ENCODE measurements at places on chromosomes 16 and 17. TPM values are rescaled to one million over a fixed set of nuclear protein-coding genes. Genes with fewer than 3 reads are reported as not detected.

Gene C16orf46
- 0.36 TPM for total RNA-seq

Gene KCNJ18
- not detected for total RNA-seq

Gene LLGL2
- 1.5 TPM for total RNA-seq

Gene MT1H
- total RNA-seq, result not detected

Gene NPIPA8
- 0.41 TPM for total RNA-seq

Gene DOC2B
- 0.31 TPM for total RNA-seq

Gene DERL2
- 71.8 TPM for total RNA-seq

Gene KRTAP3-1
- not detected for total RNA-seq

DNA sequence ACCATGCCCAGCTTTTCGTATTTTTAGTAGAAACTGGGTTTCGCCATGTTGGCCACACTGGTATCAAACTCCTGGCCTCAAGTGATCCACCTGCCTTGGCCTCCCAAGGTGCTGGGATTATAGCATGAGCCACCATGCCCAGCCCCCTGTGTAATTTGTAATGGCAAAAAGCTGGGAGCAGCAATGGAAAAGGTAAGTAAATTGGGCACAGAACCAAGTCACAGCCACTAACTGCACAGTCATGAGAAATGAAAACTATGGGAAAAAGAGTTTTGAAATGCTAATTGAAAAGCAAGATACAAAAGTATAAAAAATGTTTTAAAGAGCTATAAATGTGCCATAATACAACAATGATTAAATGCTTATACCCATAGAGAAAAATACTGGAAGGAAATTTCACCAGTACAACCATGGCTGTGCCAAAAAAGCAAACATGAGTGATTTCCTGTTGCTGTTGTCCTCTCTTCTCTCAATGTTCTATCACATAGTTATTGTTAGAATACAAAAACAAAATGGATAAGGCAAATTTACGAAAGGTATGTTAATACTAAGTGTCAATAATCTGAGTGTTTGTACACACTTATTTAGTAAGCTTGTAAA is 6.2 kb downstream of the NTAN1 start:
- peaks cover 8% of the 10 kb centered on the region for H3K36me3 ChIP-seq
- DNase-seq, result no peak
- no peaks in the 10 kb centered on the region for H3K27me3 ChIP-seq
- H3K27ac ChIP-seq, result peak overlapping the region; percentile 8
- H3K4me3 ChIP-seq, result no peak overlapping the region

DNA sequence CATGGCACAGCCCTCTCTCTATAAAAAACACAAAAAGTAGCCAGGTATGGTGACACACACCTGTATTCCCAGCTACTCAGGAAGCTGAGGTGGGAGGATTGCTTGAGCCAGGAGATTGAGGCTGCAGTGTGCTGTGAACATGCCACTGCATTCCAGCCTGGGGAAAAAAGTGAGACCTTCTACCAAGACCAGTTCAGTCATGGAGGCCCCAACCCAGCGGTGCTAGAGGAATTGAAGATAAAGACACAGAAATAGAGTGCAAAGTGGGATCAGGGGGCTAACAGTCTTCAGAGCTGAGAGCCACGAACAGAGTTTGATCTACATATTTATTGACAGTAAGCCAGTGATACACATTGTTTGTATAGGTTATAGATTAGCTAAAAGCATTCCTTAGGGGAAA is 15.6 kb upstream of the CCL8 start:
- no peak overlapping the region for H3K4me3 ChIP-seq
- no peaks in the 10 kb centered on the region for H3K36me3 ChIP-seq
- peaks cover 34% of the 10 kb centered on the region for H3K4me1 ChIP-seq
- no peak for DNase-seq

DNA sequence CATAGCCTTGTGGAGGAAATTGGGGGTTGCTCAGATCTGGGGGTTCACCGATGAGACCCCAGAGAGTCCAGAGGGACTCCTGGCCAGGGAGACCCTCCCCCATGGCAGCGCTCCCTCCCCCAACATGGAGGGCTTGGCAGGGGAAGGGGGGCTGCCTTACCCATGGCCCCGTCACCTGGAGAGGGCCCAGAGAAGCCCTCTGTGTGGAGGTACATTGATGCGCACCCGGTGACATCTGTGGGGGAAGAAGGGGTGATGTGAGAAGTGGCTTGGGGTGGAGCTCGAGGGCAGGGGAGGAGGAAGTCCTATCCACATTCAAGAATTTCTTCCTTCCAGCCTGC is 16.2 kb downstream of the ETV4 start:
- peak overlapping the region; percentile 93 for H3K27ac ChIP-seq
- no peaks in the 10 kb centered on the region for H3K27me3 ChIP-seq
- peak; percentile 48 for DNase-seq
- peaks cover 4% of the 10 kb centered on the region for H3K36me3 ChIP-seq
- H3K4me1 ChIP-seq, result peaks cover 45% of the 10 kb centered on the region

DNA sequence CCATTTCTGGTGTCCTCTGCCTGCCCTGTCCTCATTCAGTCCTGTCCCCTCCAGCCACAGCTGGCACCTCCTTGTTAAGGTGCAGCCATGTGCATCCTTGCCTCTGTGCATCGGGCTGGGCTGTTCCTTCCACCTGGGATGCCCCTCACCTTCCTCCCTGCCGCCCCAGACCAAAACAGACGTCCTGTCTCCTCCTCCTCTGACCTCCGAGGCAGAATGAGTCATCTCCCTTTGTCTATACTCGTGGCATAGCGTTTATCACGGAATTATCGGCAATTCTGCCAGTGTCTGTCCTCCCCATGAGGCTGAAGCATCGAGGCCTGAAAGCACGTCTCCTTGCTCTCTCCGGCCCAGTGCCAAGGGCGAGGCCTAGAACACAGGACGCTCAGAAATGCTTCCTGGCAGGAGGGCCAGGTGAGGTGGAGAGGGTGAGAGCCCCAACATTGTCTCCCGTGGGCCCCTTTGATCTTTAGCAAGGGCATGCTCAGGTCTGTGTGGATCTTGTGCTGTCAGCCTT is 4.6 kb downstream of the RAI1 start:
- H3K36me3 ChIP-seq, result no peaks in the 10 kb centered on the region
- no peak for DNase-seq
- peak overlapping the region; percentile 83 for H3K27ac ChIP-seq
- no peak overlapping the region for H3K4me3 ChIP-seq

DNA sequence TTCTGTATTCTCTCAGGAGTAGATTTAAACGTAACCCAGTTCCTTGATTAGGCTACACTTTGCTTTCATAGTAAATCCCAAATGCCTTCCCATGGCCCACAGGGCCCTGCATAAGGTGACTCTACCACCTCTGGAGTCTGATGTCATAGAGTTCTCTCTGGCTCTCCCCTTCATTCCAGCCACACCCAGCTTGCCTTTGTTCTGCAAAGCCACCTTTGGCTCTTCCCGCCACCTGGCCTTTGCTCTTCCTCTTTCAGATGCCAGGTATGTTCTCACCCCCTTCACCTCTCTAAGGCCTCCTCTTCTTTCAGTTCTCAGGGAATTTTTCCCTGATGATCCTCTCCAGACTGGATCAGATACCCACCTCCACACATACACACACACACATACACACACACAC is 141.3 kb upstream of the HSBP1 start:
- no peaks in the 10 kb centered on the region for H3K4me1 ChIP-seq
- DNase-seq, result no peak
- H3K27ac ChIP-seq, result no peak overlapping the region
- H3K36me3 ChIP-seq, result no peaks in the 10 kb centered on the region
- no peaks in the 10 kb centered on the region for H3K27me3 ChIP-seq

- no peaks in the 10 kb centered on the region for H3K36me3 ChIP-seq
- H3K27ac ChIP-seq, result no peak overlapping the region
- peaks cover 9% of the 10 kb centered on the region for H3K4me1 ChIP-seq
- DNase-seq, result no peak
Measured at GRCh38 chr16:75120253-75120652, 3.7 kb upstream of the LDHD start.

DNA sequence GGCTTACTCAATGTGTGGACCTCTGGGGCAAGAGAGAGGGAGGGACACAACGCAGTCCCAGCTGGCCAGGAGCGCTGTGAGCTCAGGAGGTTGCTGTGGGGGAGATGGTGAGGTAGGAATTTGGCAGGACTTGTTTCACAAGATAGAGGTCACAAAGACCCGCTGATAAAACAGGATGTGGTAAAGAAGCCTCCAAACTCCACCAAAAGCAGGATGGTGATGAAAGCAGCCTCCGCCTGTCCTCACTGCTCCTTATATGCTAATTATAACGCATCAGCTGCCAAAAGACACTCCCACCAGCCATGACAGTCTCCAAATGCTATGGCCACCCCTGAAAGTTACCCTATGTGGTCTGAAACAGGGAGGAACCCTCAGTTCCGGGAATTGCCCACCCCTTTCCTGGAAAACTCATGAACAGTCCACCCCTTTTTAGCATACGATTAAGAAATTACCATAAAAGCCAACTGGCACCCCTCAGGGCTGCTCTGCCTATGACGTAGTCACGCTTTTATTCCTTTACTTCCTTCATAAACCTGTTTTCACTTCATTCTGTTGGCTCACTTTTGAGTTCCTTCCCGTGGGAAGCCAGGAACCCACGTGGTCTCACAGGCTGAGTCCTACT is 5.3 kb upstream of the EIF4A3 start:
- H3K4me1 ChIP-seq, result peaks cover 40% of the 10 kb centered on the region
- DNase-seq, result no peak
- no peaks in the 10 kb centered on the region for H3K36me3 ChIP-seq
- no peaks in the 10 kb centered on the region for H3K27me3 ChIP-seq
- no peak overlapping the region for H3K4me3 ChIP-seq
- peak overlapping the region; percentile 88 for H3K27ac ChIP-seq

GRCh38 chr17:60135951-60136666 is 13.7 kb upstream of the CA4 start:
- DNase-seq, result peak; percentile 55
- no peak overlapping the region for H3K27ac ChIP-seq
- H3K27me3 ChIP-seq, result peaks cover 3% of the 10 kb centered on the region
- H3K4me3 ChIP-seq, result peak overlapping the region; percentile 95

DNA sequence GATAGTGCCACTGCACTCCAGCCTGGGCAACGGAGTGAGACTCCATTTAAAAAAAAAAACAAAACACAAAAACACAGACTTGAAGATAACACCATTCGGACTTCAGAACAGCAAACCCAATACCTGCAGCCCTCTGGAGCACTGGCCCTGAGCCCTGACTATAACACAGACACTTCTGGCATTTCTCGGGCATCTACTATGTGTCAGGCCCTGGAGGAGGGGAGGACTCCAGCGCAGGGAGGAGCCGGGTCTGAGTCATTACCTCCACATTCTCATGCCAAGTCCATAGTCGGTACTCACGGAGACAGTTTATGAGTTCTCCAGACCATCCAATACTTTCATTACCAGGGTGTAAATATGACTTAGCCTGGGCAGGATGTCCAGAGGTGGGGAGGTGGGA is 48.8 kb downstream of the PITPNM3 start:
- DNase-seq, result no peak
- H3K4me3 ChIP-seq, result no peak overlapping the region
- peak overlapping the region; percentile 90 for H3K27ac ChIP-seq
- peaks cover 28% of the 10 kb centered on the region for H3K4me1 ChIP-seq
- H3K36me3 ChIP-seq, result no peaks in the 10 kb centered on the region

DNA sequence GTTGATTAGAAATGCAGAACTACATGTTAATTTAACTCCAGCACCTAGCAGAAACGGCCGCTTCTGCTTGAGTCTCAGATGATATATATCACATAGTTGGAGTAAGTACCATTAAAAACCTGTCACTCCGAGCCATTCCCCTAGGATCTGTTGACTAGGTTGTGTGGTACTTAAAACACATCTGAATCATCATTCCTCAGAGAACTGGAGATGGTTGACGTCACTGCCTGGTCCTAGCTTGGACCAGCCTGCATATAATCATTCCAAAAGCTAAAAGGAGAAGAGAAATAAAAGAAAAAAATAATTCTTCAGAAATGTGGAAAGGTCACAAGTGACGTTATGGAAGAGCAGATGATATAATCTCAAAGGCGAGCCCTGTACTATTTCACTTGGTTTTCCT is 31.3 kb upstream of the RASL10B start:
- H3K4me1 ChIP-seq, result peaks cover 29% of the 10 kb centered on the region
- peaks cover 7% of the 10 kb centered on the region for H3K36me3 ChIP-seq
- no peak overlapping the region for H3K27ac ChIP-seq
- no peak for DNase-seq
- H3K4me3 ChIP-seq, result no peak overlapping the region

Measured in chondrocyte (in vitro differentiated cells).